Vagina (tissue), 2 donors: ENCODE measurements at places on chromosomes 5 and 9.

DNA sequence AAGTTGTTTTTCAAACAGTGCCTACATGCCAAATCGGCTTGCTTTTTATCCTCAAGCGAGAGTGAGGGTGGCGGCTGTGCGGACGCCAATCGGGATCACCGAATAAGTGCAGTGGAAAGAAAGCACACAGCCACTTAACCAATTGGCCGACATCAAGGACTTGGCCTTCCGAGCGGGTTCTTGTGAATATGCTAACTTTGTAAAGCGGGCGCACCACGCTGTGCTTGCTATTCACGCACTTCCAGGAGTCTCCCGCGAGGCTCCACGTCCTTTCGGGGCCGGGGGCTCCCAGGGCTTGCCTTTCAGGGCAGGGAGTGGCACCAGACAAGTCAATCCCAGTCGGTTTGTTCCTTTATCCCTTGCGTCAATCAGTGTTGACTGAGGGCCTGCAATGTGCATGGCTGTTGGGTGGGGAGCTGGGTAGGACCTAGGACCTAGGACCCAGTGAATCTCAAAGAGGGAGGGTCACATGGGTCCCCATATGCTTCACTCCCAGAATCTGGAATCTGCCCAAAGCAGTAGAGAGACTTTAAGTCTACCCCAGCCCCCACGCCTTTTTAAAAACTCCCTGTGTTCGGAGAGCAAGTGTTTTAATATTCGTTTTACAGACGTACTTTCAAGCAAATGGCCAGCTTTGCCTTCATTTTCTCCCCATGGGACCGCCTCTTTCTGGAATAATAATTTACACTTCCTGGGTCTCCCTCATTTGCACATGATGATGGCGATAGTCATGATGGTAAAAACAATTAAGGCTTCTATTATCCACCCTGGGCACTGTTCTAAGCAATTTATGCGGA is 2.0 kb upstream of the GCNT4 start:
- H3K4me1 ChIP-seq: peaks cover 38% of the 10 kb centered on the region
- no peak for DNase-seq
- H3K27ac ChIP-seq: peak overlapping the region; percentile 97
- no peaks in the 10 kb centered on the region for H3K27me3 ChIP-seq
- H3K36me3 ChIP-seq: no peaks in the 10 kb centered on the region
- H3K4me3 ChIP-seq: peak overlapping the region; percentile 84

- no peaks in the 10 kb centered on the region for H3K36me3 ChIP-seq
- H3K27me3 ChIP-seq: no peaks in the 10 kb centered on the region
- no peak for DNase-seq
These were observed 215.0 kb upstream of the PANK3 start for GRCh38 chr5:168793841-168794837.

DNA sequence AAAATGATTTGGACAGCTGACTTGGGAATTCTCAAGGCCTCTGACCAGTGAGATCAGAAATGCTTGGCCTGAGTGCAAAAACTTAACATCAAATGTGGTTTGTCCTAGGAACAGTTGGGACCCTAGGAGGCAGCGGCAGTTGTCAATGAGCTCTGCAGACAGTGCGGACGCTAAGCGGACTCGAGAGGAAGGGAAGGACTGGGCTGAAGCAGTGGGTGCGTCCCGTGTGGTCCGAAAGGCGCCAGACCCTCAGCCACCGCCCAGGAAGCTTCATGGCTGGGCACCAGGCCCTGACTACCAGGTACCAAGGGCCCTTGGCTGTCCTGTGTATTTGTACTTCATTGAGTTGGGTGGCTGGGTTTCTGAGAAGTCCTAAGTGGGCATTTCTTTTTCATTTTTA is 43.7 kb upstream of the POMT1 start:
- peaks cover 89% of the 10 kb centered on the region for H3K36me3 ChIP-seq
- no peaks in the 10 kb centered on the region for H3K27me3 ChIP-seq
- DNase-seq: no peak
- H3K27ac ChIP-seq: no peak overlapping the region

- DNase-seq: no peak
- peak overlapping the region; percentile 97 for H3K27ac ChIP-seq
- H3K36me3 ChIP-seq: no peaks in the 10 kb centered on the region
These were observed 813 bp downstream of the GNAQ start for GRCh38 chr9:78030553-78031443.

- no peak overlapping the region for H3K4me3 ChIP-seq
- no peaks in the 10 kb centered on the region for H3K4me1 ChIP-seq
- H3K27me3 ChIP-seq: no peaks in the 10 kb centered on the region
These were observed 146.7 kb downstream of the YTHDC2 start for GRCh38 chr5:113660206-113660605.

GRCh38 chr5:127987354-127988145 is 96.0 kb upstream of the SLC12A2 start:
- H3K36me3 ChIP-seq: no peaks in the 10 kb centered on the region
- no peak for DNase-seq
- H3K4me1 ChIP-seq: no peaks in the 10 kb centered on the region
- H3K27ac ChIP-seq: no peak overlapping the region
- H3K27me3 ChIP-seq: no peaks in the 10 kb centered on the region
- H3K4me3 ChIP-seq: no peak overlapping the region

GRCh38 chr9:86263876-86264275 is 4.4 kb upstream of the C9orf153 start:
- H3K4me3 ChIP-seq: no peak overlapping the region
- H3K27me3 ChIP-seq: no peaks in the 10 kb centered on the region
- H3K27ac ChIP-seq: no peak overlapping the region
- no peaks in the 10 kb centered on the region for H3K36me3 ChIP-seq
- no peak for DNase-seq

GRCh38 chr5:94746731-94747124 is 128.3 kb downstream of the SLF1 start:
- H3K4me1 ChIP-seq: no peaks in the 10 kb centered on the region
- H3K27me3 ChIP-seq: no peaks in the 10 kb centered on the region
- no peak overlapping the region for H3K4me3 ChIP-seq

GRCh38 chr5:17441351-17441750 is 56.7 kb upstream of the TAF11L2 start:
- no peak overlapping the region for H3K4me3 ChIP-seq
- H3K4me1 ChIP-seq: peaks cover 9% of the 10 kb centered on the region
- no peaks in the 10 kb centered on the region for H3K36me3 ChIP-seq
- DNase-seq: no peak

DNA sequence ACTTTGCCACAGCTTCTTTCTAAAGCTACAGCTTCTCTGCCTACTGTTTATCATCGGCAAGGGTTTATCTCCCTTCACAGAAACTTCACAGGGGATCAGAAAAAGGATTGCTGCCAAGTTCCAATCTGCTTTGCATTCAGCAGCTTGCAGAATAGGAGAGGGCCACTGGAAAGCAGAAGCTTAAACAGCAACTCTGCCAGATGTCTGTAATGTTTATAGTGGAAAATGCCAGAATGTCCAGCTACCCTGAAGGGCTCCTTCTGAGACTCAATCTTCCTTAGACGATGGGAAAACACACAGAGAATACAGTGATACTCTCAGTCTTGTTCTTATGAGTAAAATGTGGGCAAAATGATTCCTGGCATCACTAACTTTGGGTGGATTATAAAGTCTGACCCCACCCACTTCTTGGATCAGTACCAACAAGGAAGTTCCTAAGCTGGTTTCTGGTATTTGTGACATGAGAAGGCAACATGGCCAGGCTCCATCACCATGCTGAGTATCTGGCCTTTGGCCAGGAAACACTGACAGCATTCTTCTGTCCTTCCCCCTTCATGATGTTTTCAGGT is 19.0 kb downstream of the STOM start:
- H3K4me1 ChIP-seq: peaks cover 40% of the 10 kb centered on the region
- no peak overlapping the region for H3K4me3 ChIP-seq
- no peaks in the 10 kb centered on the region for H3K36me3 ChIP-seq
- peak overlapping the region; percentile 81 for H3K27ac ChIP-seq
- H3K27me3 ChIP-seq: no peaks in the 10 kb centered on the region
- no peak for DNase-seq

DNA sequence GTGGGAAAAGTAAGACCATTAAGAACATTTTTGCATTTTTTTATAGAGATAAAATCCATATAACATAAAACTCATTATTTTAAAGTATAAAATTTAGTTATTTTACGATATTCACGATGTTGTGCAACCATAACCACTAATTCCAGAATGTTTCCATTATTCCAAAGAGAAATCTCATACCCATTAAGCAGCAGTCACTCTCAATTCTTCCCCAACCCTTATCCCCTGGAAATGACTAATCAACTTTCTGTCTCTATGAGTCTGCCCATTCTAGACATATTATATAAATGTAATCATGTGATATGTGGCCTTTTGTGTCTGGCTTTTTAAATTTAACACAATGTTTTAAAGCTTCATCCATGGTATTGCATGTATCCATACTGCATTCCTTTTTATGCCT is 115.6 kb upstream of the ADAMTSL1 start:
- H3K27me3 ChIP-seq: no peaks in the 10 kb centered on the region
- H3K36me3 ChIP-seq: no peaks in the 10 kb centered on the region
- DNase-seq: no peak
- peaks cover 11% of the 10 kb centered on the region for H3K4me1 ChIP-seq

DNA sequence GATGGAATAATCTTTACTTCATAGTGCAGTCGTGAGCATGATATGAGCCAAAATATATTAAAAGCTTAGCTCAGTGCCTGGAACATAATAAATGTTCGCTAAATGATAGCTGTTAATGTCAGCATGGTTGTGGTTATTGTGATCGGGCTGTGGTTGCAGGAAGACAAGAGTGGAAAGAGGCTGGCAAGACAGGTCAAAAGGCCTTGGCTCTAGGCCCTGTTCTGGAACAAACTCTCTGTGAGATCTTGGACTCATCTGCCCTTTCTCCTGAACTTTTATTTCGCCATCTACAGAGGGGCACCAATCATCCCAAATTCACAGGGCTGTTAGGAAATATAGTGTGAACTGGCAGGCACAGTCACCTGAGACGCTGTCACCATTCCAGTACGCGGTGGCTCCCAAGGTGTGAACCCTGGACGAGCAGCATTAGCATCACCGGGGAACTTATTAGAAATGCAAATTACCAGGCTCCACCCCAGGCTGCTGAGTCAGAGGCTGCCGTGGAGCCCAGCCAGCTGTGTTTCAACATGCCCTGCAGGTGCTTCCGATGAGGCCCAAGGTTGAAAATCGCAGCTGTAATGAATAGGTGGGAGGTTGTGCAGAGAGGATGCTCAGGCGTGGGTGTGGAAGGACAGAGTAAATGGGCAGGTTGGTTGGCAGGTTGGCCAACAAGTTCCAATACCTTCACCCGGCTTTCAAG is 50.2 kb upstream of the SAP30L start:
- no peaks in the 10 kb centered on the region for H3K27me3 ChIP-seq
- no peaks in the 10 kb centered on the region for H3K4me1 ChIP-seq
- no peak overlapping the region for H3K27ac ChIP-seq
- no peak overlapping the region for H3K4me3 ChIP-seq

DNA sequence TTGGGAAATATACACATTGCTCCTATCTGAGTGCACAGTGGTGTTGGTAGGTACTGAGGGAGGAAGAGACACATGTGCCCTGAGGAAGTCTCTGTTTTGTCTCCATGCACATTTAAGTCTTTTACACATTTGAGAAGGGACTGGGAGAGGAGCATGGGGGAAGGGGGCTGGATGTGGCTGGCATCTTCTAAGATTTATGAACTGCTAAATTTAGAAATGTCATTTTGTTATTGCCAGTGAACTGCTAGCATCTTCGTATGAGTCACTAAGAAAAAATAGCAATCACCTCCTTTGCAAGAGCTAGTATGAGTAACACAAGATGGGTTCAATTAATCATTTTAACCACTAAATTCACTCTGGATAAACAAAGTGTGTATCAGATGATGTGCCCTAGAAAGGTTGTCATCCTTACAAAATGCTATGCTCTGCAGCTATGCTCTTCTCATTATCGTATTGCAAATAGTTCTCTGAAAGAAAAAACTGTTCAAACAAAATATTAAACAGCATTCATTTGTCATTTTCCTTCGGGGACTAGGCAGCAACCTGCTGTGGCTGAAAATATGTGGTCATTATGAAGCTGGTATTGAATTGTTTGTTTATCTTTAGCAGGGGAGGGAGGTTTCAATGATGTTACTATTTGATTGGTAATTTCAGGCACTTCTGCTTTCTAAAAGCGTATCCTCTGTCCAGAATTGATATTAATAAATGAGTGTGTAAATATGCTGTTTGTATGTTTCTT is 236.5 kb downstream of the DMRTA1 start:
- no peaks in the 10 kb centered on the region for H3K36me3 ChIP-seq
- no peak for DNase-seq
- no peaks in the 10 kb centered on the region for H3K4me1 ChIP-seq
- H3K4me3 ChIP-seq: no peak overlapping the region

- no peak for DNase-seq
- no peaks in the 10 kb centered on the region for H3K36me3 ChIP-seq
- peak overlapping the region; percentile 63 for H3K4me3 ChIP-seq
These were observed 808 bp upstream of the MVB12B start for GRCh38 chr9:126325821-126326220.

DNA sequence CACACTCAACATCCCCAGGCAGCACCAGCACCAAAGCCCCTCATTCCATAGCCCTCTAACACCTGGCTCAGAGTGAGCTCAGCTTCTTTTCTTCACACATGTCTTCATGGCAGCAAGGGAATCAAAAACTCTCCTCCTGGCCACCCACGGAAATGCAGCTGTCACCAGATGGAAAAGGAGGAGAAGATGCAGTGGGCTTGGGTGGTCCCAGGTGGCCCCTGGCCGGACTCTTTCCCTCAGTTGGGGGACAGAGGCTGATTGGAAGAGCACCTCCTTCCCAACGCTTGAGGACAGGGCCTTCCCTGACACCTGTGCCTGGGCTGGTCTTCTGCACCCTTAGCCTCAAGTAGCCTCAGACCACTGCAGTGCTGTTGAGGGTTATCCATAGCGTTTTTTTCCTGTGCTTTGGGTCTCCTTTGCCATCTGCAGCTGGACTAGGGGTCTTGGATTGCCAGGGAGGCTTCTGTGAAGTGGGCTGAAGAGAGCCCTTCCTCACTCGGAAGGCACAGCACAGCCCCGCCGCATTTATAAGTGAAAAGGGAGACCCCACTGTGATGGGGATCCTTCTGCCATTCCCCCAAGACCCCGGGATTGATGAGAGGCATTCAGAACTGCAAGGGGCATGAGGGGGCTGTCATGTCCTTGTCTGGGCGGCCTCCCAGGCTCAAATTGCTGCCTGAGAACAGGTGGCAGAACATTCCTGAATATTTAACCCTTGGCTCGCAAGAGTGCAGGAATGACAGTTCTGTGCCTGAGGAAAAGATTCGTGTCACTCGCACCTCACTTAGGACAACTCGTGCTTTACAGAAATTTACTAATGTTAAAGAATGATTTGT is 200.0 kb downstream of the AUH start:
- H3K4me3 ChIP-seq: no peak overlapping the region
- no peaks in the 10 kb centered on the region for H3K27me3 ChIP-seq
- DNase-seq: peak; percentile 58
- H3K36me3 ChIP-seq: no peaks in the 10 kb centered on the region
- H3K4me1 ChIP-seq: peaks cover 31% of the 10 kb centered on the region
- no peak overlapping the region for H3K27ac ChIP-seq

DNA sequence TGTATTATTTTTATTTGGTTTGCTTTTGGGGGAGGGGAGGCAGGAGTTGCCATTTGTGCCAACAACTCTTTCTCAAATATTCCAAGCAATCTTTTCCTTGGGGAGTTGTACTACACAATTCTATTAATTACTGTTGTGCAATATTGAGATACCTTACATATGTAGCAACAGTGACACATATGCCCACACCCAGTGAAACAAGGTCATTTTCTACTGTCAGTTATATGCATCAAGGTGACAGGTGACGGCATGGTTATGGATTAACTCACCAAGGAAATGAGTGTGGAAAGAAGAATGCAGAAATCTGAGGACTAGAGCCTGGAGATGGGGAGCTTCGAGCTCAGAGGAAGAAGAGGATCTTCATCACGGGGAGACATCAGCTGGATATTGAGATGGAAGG is 17.9 kb upstream of the MSMP start:
- no peaks in the 10 kb centered on the region for H3K36me3 ChIP-seq
- peaks cover 13% of the 10 kb centered on the region for H3K4me1 ChIP-seq
- H3K27me3 ChIP-seq: no peaks in the 10 kb centered on the region
- no peak overlapping the region for H3K4me3 ChIP-seq
- no peak overlapping the region for H3K27ac ChIP-seq
